ENCODE measurements at places on chromosomes 2 and 18.

GRCh38 chr18:12839057-12839525, 44.9 kb downstream of the PTPN2 start:
- no peak for DNase-seq

DNA sequence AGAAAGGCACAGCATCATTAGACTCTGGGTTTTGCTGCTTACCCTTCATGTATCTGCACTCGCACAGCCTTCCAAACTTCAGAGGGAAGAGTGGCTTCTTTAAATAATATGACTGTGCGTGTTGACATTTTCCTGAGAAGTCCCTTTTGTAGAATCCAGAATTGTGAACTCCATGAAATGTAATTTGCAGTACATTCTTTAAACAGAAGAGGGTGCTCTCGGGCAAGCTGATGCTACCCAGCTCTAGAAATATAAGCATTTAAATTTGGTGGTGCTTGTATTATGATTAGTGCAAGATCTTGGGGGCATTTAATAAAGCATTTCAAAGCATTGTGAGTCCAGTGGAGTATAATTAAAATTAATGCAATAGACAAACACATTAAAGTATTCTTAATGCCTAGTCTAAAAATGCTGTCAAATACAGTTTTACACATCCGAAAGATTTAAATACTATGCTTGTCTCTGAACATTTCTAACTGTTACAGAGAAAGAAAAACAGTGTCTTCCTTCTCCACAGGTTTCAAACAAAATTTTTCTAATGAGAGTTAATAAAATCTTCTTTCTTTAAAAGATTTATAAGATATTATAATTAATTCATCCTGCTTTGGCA, 17.3 kb upstream of the GTF2A1L start:
- peak; percentile 52 for DNase-seq

- no peak for DNase-seq
Measured at GRCh38 chr18:11561293-11561692, 48.1 kb upstream of the SLC35G4 start.

- DNase-seq: no peak
Measured at GRCh38 chr18:35128675-35129074, 87.5 kb downstream of the MAPRE2 start.

DNA sequence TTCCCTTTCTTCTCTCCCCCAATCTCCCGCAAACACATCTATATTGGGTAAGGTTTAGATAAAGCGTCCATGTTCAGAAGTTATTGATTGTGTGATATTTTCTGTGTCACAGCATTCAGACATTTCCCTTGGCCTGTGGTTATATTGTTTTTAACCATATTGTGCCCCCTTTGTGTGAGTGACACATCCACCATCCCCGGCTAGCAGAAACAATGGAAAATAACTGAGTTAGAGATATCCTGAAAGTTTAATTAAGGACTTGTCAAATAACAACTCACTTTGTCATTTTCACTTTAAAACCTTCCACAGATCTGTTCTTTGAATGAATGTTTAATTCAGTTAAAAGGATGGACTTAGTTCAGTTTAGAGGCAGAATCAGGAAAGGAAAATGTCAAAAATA, 151.0 kb downstream of the KCNJ3 start:
- no peak for DNase-seq

DNA sequence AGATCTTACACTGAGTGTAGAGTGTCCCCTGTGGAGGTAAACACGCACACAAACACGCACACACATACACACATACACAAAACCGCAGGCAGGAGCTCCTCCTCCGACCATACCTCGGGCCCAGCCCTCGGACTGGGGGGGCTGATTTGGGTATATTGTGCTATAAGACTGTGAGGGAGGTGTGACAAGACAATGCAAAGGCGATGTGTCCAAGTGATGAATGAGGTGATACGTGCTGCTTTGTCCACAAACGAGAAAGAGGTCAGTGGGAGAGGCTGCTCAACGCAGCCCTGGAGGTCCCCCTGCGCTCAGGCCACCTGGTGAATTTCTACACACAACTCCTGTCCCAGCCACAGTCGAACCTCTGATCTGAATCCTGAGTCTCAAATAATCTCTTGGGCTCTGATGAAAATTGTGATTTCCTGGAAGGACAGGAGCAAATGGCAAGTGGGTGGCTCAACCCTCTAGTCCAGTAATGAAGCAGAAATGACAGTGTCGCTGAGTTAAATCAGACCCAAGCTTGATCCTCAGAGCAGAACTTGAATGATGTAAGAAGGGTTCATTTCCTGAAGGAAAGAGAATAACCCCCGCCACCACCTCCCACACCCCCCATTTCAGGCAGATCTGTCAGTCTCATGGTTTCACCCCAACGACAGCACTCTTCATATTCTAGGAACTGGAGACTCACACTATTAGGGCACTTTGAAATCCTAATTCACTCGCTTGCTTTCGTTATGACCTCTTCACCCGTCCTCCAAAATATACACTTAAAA, 48.9 kb upstream of the ASXL2 start:
- DNase-seq: no peak

DNA sequence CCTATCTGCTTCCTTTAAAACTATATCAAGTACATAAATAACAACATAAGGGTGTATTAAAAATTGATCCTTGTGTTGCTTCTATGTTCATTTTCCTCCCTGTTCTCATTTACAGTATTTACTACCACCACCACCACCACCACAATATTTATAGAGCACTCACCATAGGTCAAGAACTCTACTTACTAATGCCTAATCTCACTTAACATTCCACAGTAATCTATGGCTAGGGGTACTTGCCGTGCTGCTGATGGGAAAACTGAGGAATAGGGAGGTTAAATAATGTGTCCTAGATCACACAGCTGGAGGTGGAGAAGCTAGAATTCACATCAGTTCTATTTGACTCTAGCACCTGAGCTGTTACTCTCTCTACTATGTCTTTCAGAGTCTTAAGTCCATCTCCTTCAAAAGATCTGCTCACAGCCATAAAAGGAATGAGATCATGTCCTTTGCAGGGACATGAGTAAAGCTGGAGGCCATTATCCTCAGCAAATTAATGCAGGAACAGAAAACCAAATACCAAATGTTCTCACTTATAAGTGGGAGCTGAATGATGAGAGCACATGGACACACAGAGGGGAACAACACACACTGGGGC, 54.1 kb upstream of the ZNF385B start:
- DNase-seq: no peak

GRCh38 chr2:222290736-222291484, 7.9 kb downstream of the PAX3 start:
- DNase-seq: no peak

DNA sequence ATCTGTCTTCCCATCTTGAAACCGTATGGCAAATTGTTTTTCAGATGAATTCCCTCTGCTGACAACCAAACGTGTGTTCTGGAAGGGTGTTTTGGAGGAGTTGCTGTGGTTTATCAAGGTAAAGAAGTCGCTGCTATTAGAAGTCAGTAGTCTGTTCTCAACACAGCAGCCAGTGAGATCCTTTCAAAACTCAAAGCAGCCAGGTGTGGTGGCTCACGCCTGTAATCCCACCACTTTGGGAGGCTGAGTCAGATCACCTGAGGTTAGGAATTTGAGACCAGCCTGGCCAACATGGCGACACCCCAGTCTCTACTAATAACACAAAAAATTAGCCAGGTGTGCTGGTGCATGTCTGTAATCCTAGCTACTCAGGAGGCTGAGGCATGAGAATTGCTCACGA, 2.1 kb downstream of the TYMS start:
- no peak for DNase-seq

DNA sequence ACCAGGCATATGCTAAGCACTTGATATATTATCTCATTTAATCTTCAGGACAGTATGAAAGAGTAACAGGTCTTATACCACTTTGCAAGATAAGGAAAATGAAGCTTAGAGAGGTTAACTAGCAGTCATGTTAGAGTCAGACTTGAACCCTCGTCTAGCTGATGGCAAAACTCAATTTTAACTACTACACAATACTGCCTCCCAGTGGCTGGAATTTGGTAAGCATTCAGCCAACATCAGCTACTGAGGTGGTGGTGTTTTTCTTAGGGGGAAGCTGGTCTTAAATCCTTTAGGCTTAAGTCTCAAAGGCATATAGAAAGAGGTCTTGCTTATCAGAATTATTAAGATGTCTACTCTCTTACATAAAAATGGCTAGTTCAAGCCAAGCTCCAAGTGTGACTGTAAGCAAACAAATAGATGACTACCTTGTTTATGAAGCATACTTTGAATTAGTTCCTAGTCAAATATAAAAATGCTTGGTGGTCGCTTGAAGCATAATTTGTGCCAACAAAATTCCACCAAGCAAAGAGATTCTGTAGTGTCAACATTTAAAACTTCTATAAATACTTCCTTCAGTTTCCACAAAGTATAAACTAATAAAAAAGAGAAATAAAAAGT, 325.4 kb upstream of the FIGN start:
- DNase-seq: peak; percentile 14

- no peak for DNase-seq
Measured at GRCh38 chr18:44708451-44709083, 27.9 kb downstream of the SETBP1 start.

GRCh38 chr2:58405341-58405740, 164.2 kb upstream of the FANCL start:
- DNase-seq: no peak

GRCh38 chr2:194602750-194603149, 1054.3 kb upstream of the SLC39A10 start:
- no peak for DNase-seq

GRCh38 chr18:73656691-73657090, 490.9 kb downstream of the FBXO15 start:
- DNase-seq: no peak

Data from RKO (cell line).